ENCODE measurements at places on chromosomes 6 and 20. TPM values are rescaled to one million over a fixed set of nuclear protein-coding genes. Genes with fewer than 3 reads are reported as not detected.

DNA sequence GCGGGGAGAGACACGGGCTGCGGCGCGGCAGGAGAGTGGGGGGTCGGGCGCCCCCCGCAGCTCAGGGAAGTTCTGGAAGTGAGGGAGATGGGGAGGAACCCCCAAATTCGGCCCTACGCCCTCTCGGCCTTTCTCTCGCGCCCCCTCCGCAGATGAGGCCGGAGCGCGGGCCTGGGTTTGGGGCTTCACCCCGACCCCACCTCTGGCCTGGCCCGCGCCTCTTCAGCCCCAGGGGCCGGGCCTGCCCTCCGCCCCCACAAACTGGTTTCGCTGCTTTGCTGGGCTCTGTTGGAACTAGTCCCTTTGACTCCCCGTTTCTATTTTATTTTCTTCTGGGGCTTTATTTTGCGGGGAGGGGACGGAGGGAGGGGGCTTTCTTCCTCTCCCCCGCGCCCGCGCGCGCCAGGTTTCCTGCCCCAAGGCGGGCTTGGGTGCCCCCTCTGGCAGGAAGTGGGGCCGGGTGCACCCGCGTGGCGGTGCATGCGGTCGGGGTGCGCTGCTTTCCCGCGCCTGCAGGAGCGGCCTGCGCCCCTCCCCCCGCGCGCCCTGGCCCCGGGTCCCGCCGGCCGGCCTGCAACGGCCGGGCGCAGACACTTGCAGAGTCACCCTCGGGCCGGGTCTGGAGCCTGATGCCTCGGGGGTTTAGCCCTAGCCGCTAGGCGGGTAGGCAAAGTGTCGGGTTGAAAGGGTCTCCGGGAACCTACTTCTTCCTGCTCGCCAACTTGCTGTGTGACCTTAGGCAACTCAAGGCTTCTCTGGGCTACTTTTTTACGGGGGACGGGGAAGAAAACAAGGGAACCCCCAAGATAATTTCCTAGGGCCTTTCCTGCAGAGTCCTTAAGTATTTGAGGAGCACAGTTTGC lies 1.3 kb downstream of the HMGA1 start:
- peak overlapping the region; percentile 78 for H3K27ac ChIP-seq
- DNase-seq = peak; percentile 68
- H3K4me1 ChIP-seq = peaks cover 11% of the 10 kb centered on the region

- no peak overlapping the region for H3K27ac ChIP-seq
- no peak overlapping the region for H3K4me3 ChIP-seq
- DNase-seq = peak; percentile 25
- H3K36me3 ChIP-seq = no peaks in the 10 kb centered on the region
Observed at GRCh38 chr20:40958598-40958997, 70.0 kb upstream of the TOP1 start.

- DNase-seq = no peak
- no peaks in the 10 kb centered on the region for H3K27me3 ChIP-seq
- H3K27ac ChIP-seq = no peak overlapping the region
Observed at GRCh38 chr6:28947831-28948270, 24.1 kb upstream of the TRIM27 start.

DNA sequence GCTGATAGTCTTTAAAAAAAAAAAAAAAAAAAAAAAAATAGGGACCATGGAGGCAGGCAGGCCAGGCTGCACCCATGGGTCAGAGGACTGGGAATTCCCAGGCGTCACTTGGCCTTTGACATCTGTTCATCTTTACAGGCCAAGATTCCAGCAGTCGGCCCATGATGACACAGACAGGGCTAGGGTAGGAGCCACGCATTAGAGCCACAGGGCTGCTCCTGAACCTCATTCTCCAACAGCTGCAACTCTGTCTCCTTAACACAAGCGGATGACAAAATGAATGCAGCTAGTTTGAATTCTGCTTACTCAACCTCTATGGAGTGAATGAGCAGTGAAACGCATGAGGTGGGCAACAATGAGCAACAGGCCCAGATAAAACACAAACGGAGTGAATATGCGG lies 126.4 kb downstream of the LY86 start:
- peak; percentile 54 for DNase-seq
- H3K4me1 ChIP-seq = peaks cover 29% of the 10 kb centered on the region
- H3K27me3 ChIP-seq = no peaks in the 10 kb centered on the region

DNA sequence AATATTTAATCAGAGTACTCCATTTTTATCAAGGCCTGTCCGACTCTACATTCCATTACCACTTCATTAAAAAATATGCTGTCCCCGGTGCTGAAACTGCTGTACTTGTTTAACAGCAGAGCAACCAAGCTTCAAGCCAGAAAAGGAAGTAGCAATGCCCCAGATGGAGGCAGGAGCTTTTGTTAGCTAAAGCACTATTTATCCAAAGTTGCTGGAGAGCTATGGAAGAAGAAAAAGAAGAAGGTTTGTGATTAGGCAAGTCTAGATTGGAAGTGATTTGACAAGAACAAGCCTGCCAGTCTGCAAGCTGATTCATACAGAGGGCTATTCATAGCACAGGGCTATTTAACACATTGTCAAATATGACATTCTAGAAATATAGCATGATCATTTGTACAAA lies 160.9 kb upstream of the SPTLC3 start:
- no peaks in the 10 kb centered on the region for H3K27me3 ChIP-seq
- no peaks in the 10 kb centered on the region for H3K36me3 ChIP-seq
- DNase-seq = no peak
- no peak overlapping the region for H3K4me3 ChIP-seq
- no peak overlapping the region for H3K27ac ChIP-seq
- H3K4me1 ChIP-seq = no peaks in the 10 kb centered on the region

GRCh38 chr6:123316733-123317323 lies 319.9 kb downstream of the TRDN start:
- no peaks in the 10 kb centered on the region for H3K27me3 ChIP-seq
- no peak overlapping the region for H3K27ac ChIP-seq
- H3K36me3 ChIP-seq = no peaks in the 10 kb centered on the region
- no peaks in the 10 kb centered on the region for H3K4me1 ChIP-seq

GRCh38 chr6:130853555-130854183 lies 26.5 kb downstream of the SMLR1 start:
- no peaks in the 10 kb centered on the region for H3K27me3 ChIP-seq
- peaks cover 10% of the 10 kb centered on the region for H3K4me1 ChIP-seq
- no peak overlapping the region for H3K4me3 ChIP-seq
- no peak overlapping the region for H3K27ac ChIP-seq
- no peak for DNase-seq

CD24 gene
- total RNA-seq = 13.2 TPM
